ENCODE measurements at places on chromosomes 7 and 10. TPM values are rescaled to one million over a fixed set of nuclear protein-coding genes. Genes with fewer than 3 reads are reported as not detected.

The A1CF gene
- 9.9 TPM for polyA plus RNA-seq

The PAPOLB gene
- 0.18 TPM for polyA plus RNA-seq

The RBM48 gene
- 20.3 TPM for polyA plus RNA-seq

GRCh38 chr7:26856176-26856985 is 8.0 kb downstream of the SKAP2 start:
- no peak for DNase-seq

DNA sequence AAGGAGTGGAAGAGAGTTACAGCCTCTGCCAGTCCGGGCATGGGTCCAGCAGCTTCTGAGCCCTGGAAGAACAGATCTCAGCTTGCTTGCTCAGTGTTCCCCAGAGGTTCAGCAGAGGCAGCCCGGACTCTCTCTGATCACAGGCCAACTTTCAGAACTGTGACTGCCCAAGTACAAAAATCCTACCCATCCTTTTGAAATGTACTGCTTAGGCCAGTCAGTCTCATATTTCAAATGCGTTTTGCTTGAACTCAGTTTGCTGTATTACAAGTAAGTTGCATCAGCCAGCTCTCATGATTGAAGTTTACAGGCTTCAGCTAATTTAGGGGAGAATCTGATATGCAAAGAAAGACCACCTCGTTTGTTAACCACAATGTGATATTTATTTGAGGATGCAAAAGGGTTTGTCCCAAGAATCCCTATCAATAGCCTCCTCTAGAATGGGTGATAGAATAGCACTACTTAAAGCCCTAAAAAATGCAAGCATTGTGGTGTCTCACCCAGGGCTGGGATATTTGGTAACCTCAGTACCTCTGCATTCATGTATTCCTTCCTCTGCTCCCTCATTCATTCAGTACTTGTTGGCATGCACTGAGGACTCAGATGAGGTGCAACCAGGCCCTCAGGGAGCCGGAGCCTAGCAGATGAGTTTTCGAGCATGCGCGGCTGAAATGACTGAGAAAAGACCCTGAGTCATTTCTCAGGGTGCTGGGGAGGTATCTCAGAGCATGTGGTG is 7.0 kb downstream of the AIMP2 start:
- no peak for DNase-seq

The CYP3A7 gene
- 1.2 TPM for polyA plus RNA-seq

All from left kidney (tissue), 8 donors.